Large intestine (tissue), 12 donors: ENCODE measurements at places on chromosomes 5 and 9. TPM values are rescaled to one million over a fixed set of nuclear protein-coding genes. Genes with fewer than 3 reads are reported as not detected.

Gene TPPP
- 8.8 TPM for polyA plus RNA-seq

Gene IL6ST
- 55.2 TPM for polyA plus RNA-seq

DNA sequence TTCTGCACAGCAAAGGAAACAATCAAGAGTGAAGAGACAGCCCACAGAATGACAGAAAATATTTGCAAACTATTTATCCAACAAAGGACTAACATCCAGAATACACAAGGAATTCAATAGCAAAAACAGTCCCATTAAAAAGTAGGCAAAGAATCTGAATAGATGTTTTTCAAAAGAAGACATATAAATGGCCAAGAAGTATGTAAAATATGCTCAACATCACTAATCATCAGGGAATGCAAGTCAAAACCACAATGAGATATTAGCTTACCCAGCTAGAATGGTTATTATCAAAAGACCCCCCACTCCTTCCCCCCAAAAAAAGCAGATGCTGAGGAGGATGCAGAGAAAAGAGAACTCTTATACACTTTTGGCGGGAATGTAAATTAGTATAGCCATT lies 13.4 kb upstream of the OR13C8 start:
- no peak for DNase-seq

DNA sequence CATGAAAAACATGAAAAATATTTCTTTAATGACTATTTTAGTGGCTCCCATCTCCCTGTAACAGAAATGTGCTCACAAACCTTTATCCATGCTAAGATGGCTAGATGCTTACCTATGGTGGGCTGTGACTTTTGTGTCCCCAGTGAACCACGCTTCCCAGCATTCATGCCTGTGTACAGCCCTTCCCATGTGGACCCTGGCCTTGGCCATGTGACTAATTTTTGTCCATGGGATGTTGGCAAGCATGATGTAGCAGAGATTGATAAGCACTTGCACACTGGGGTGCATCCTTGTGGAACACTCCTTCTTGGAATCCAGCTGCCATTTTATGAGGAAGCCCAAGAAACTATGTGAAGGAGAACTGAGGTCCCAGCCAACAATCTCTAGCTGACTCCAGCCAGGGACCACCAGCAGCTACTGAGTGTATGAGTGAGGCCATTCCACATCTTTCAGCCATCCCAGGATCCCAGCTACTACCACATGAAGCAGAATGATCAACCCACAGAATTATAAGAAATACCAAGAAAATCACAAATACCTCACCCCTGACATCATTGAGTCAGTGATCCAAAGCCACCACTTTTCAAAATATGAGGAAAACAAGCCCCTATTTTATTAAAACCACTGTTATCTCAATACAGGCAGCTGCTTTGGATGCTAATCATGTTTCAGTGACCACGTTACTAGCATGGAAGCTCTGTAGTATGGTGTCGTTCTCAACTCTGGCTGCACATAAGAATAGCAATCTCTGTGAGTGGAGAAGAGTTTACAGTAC lies 16.1 kb upstream of the RAI14 start:
- no peak for DNase-seq

- no peak for DNase-seq
Observed at GRCh38 chr9:68457803-68458202, 82.9 kb downstream of the TMEM252 start.

- DNase-seq = no peak
Observed at GRCh38 chr5:315488-316209, 5.9 kb upstream of the AHRR start.

DNA sequence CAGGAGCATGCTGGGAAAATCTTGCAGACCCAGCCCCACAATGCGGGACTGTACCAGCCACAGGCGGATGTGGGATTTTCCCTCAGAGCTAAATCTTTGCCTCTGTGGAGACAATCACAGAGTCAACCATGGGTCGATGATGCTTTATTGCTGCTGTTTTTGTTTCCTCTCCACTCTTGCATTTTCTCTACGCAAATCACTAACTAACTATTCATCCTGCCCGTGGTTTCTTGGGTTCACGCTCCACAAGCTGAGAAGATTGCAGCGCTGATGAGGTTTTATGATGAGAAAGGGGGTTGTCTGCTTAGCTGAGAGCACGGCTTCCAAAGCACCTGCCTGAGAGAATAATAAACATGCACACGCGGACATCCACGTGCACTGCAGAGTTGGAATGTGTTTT lies 500.2 kb upstream of the ADAMTS16 start:
- DNase-seq = no peak

DNA sequence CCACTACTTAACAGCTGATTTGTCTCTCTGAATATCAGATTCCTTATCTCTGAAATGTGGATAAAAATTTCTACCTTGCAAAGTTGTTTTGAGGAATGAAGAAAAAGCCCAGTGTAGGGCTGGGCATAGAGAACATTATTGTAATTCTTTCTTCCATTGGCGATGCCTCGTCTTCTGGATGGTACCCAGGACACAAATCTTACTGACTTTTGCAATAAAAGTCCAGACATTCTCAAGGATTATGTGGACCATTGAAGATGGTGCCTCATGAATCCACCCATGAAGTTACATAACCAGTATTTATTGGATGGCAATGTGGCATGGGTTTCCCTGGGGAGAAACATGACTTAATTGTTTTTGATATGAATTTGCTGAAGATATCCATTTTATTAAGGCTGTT lies 33.1 kb downstream of the NNT start:
- DNase-seq = no peak

DNA sequence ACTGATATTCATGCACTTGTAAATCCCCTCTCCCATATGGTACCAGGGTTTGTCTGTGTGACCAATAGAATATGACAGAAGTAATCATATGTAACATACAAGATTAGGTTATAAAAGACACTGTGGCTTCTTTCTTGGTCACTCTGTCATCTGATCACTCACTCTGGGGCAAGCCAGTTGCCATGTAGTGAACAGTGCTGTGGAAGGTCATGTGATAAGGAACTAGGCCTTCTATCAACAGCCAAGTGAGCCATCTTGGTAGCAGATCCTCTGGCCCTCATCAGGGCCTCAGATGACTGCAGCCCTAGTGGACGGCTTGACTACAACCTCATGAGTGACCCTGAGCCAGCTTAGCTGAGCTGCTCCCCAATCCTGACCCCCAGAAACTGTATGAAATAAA lies 30.0 kb upstream of the MATR3 start:
- DNase-seq = no peak
